ENCODE measurements at places on chromosomes 1 and 21.
A peak's percentile ranks its signal among the peaks of the same experiment; 100 is the strongest.

- DNase-seq = no peak
These were observed 120.6 kb downstream of the MAB21L3 start for GRCh38 chr1:116231752-116232151.

DNA sequence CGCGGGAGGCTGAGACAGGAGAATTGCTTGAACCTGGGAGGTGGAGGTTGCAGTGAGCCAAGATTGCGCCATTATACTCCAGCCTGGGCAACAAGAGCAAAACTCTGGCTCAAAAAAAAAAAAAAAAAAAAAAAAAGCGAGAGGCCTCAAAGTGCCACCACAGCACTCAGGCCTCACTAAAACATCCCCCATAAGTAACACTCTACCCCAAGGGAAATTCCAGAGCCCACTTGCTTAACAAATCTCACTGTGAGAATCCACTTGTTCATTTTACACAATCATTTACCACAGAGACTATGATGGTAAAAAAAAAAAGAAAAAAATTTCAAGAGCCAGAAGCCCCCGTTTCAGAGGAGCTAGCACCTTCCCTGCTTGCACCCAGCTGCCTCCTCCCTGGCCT, 26.3 kb upstream of the EXOSC10 start:
- DNase-seq = no peak

GRCh38 chr1:63051886-63052285, 268.0 kb downstream of the ATG4C start:
- no peak for DNase-seq

GRCh38 chr1:39668111-39668510, 3.8 kb downstream of the NT5C1A start:
- DNase-seq = no peak

- peak; percentile 81 for DNase-seq
These were observed 53.2 kb upstream of the TMEM51 start for GRCh38 chr1:15100121-15100879.

GRCh38 chr1:158527190-158527815, 26.9 kb downstream of the OR6Y1 start:
- DNase-seq = peak; percentile 1

DNA sequence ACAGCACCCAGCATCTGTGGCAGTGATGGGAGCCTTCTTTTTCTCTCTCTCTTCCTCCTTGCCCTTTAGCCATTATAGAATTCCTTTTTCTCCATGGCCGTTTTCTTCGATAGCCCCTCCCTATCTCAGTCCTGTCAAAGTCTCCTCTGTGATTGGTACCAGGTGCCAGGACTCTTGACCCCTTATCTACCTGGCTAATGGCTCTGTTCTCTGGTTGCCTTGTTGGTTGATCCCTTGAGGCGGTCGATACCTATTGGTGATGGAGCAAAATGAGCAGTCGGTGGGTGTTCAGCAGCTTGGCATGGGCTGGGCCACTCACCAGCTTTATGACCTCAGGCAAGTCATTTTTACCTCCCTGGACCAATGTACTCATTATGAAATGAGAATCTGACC, 2.0 kb downstream of the ATF3 start:
- DNase-seq = no peak

DNA sequence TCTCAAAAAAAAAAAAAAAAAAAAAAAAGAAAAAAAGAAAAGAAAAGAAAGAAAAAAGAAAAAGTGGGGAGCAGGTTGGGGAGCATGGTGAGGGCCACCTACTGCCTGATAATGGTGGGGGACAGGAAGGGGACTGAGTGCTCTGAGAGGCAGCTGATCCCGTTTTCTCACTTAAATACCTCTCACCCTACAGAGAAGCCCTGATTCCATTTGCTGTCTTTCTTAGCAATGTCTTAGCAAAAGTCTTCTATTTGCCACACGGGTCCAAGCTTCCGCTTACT, 692 bp upstream of the H6PD start:
- no peak for DNase-seq

DNA sequence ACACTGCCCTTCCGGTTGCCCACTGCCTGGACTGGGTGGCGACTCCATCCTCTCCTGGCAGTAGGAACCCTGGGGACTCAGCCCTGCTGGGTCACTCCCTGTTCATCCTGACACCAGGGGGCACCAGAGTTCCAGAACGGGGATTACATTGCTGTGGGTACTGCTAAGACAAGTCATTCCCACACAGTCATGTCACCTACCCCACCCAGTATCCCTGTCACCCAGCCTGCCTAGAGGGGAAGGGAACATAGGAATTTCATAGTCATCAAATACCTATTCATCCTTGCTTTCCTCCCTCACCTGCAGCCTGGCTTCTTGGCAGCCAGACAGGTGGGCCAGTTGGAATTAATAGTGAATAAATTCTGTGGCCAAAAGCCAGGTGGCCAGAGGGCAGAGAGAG, 9.8 kb upstream of the SFN start:
- peak; percentile 91 for DNase-seq

DNA sequence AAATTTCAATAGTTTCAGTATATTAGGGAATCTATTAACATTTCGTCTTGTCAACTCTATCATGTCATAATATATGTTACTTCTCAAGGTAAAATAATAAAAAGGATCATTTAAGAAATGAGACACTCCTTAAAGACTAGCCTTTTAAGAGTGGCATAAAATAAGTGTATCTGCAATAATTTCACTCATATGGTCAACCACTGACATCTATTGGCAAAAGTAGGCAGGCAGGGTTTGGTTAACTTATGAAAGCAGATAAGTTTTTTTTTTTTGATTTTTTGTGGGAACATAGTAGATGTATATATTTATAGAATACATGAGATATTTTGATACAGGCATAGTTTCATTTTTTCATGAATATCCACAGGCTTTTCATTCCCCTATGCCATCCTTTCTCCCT, 5.5 kb upstream of the RGS21 start:
- no peak for DNase-seq

- DNase-seq = no peak
These were observed 8.6 kb downstream of the NIPAL3 start for GRCh38 chr1:24424207-24424606.

DNA sequence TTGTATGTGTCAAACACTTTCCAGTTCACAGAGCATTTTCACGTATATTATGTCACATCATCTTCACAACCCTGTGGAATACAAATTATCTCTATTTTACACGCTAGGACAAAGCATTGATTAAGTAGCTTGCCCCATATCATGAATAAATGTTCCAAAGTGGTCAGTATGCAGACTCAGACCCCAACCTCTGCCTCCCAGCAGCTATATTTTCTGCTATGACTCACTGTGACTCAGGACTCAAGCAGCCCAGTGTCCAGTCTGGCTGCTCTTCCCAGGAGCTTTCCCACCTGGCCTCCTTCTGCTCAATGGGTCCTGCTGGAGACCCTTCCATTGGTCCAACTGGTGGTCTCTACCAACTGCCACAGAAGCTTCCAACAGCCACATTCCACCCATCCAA, 56.0 kb upstream of the RAP1A start:
- no peak for DNase-seq

- DNase-seq = no peak
These were observed 356.3 kb upstream of the C1orf174 start for GRCh38 chr1:4256351-4256750.

- DNase-seq = no peak
These were observed 13.8 kb downstream of the RGS5 start for GRCh38 chr1:163188947-163189346.

- DNase-seq = no peak
These were observed 1.5 kb downstream of the EDEM3 start for GRCh38 chr1:184753117-184753516.

- DNase-seq = no peak
These were observed 85.2 kb downstream of the TRIM11 start for GRCh38 chr1:228321435-228321834.

DNA sequence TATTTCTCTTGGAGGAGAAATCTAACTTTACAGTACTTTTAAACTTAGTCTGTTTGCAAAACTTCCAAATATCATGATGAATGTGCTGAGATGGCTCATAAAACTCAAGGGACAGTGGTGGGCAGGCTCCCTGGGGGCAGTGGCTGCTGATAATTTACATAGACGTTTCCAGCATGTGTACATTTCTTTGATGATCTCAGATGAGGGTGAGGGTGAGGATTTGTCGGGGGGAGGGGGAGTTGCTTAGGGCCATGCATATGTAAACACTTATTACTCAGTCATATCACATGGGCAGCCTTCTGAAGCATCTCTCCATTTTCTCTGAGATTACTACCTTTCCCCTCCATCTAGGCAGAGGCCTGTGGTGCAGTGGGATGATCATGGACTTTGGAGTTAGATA, 152.9 kb upstream of the HMGB4 start:
- DNase-seq = peak; percentile 32

GRCh38 chr1:4027492-4028138, 127.5 kb upstream of the C1orf174 start:
- DNase-seq = no peak

- no peak for DNase-seq
These were observed 8.0 kb downstream of the FCAMR start for GRCh38 chr1:206962272-206962671.

DNA sequence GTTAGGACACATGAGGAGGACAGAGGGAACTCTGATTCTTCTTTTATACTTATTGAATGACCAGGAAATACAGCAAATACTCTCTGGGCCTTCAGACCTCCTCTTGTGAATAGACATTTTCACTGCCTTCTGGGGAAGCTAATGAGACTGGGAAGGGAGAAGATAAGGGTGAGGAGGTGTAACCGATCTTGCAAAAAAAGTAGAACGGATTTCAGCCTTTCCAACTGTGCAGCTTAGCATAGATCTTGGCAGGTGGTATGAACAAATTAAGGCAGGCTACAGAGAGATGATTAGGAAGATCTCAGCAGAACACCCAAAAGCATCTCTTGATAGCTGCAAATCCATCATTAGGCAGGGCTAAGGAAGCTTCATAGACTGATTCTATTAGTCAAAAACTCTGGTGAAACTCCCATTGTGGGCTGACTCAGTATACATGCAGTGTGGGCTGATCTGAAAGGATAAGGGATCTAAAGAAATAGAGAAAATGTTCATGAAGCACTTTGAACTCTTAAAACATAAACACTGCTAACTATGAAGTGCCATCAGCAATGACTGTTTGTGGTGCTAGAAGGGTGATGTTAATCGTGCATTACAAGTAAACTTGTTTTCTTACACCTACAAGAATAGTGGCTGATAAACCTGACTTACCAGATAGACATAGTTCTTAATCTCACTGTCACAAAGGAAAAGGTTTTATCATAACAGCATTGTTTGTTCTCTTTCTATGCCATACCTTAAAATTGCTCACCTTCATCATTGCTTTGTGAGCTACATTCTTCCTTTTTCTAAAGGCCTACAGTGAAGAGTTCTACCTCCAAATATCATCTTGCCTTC, 85.5 kb upstream of the PALMD start:
- no peak for DNase-seq

DNA sequence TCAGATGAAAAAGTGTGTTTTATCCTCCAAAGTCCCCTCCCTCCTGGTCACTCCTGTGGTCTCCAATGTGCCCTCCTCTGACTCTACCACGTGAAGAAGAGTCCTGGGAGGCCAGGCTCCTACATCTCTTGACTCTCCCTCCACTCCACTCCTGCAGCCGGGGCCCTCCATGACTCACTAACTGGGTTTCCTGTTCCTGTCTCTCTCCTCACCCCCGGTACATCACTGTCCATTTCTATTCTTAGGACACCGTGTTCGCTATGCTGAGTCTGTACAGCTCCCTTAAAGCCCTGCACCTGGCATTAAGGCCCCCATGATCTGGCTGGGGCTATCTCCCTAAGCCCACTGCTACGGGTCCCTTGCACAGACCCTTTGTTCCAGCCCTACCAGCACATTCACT, 93.4 kb downstream of the BCAR3 start:
- DNase-seq = no peak

DNA sequence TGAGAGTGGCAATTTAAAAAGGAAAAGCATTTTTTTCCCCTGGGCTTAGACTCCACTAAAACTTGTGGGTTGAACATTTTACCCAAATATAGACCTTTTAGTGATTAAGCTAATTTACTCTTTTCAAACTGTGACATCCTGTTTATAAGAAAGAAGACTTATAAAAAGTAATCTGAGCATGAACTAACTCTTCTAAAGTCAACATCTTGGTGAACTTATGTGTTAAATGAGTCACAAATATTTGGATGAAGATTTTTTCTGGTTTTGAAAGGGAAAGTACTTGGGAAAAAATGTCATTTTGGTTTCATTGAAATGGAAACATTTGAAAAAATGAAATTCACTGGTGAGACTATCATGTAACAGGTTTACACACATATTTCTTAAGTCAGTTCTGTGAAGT, 109.8 kb downstream of the KCNK2 start:
- no peak for DNase-seq

DNA sequence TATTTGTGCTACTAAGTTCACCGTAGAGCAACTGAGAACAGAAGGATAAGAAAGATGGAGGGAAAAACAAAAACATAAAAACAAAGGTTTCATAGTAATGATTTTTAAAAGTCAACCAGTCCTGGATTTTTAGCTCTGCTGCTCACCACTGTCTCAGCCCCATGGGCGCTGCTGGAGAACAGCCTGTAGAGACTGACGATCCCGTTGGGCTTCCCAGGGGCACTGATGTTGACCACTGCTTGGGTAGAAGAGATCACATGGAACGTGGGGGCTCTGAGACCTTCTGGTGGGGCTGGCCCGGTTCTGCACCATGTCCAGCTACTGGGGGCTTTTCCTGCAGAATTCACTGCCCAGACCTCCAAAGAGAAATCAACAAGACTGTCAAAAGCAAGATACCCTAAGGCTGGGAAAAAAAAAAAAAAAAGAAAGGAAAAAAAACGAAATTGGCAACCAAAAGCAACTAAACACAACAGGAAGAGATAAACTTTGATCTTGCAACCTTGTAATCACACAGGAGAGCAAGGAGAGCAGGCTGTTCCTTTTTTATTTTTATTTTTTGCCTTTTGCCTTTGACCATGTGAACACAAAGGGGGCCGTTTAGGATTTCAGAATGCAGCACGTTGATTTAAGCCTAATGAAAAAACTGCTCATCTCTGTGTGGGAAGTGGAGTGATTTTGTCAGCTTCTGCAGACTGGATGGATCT, 83.5 kb downstream of the KCTD3 start:
- no peak for DNase-seq

DNA sequence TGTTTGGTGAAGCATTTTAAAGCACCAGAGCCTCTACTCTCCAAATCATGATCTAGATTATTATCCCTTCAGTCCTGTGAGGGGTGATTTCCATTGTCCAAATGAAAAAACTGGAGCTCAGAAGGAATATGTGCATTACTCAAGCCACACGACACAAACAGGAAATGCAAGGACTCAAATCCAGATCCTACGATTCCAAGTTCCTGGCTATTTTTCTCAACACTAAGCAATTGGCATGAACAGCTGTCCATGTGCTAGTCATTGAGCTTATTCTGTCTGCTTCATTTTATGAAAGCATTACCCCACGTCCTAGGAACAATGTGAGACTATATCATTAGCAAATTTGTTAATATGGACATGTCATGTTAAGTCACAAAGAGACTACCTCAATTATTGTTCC, 273.1 kb upstream of the LYPLAL1 start:
- DNase-seq = no peak

GRCh38 chr1:31750858-31751510, 13.2 kb downstream of the ADGRB2 start:
- DNase-seq = no peak
